ENCODE measurements at places on chromosomes 13 and 19. TPM values are rescaled to one million over a fixed set of nuclear protein-coding genes. Genes with fewer than 3 reads are reported as not detected.

FGF21 gene
- not detected for total RNA-seq

SLC35E1 gene
- 24.3 TPM for total RNA-seq

ZNF728 gene
- under 0.01 TPM for total RNA-seq

SIGLECL1 gene
- total RNA-seq, result not detected

ZNF554 gene
- 13.0 TPM for total RNA-seq
